IPS DF 6.9 (cell line): ENCODE measurements at places on chromosomes 11 and 22.

GRCh38 chr11:72626414-72626936 lies 47.7 kb downstream of the PDE2A start:
- DNase-seq = no peak

GRCh38 chr11:18012122-18012905 lies 533 bp downstream of the SERGEF start:
- DNase-seq = no peak

DNA sequence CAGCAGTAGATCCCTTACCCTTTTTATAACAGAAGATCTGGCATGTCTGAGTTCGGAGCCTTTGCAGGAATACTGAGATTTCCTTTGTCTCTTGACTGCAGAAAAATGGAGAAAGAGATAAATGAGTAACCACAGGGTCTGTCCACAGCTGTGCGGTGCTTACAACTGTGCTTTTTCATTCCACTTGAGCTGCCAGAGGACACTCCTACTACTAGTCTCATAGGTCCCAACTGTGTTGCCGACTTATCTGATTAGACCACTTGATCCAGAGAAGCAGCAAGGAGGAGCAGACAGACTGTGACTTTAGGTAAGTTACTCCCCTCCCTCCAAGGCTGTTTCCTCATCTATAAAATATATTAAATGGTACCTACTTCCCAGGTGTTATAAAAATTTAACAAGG lies 17.5 kb downstream of the FAM227A start:
- no peak for DNase-seq

- DNase-seq = no peak
Measured at GRCh38 chr11:5383576-5383975, at the start of gene OR51M1. Gene OR51M1 (plus strand): TSS chr11:5383812. CDS start chr11:5389399, 5,587 bp downstream.

- DNase-seq = no peak
Measured at GRCh38 chr11:1476940-1477736, 9.4 kb downstream of the MOB2 start.
